ENCODE measurements at places on chromosomes 16 and 17.

DNA sequence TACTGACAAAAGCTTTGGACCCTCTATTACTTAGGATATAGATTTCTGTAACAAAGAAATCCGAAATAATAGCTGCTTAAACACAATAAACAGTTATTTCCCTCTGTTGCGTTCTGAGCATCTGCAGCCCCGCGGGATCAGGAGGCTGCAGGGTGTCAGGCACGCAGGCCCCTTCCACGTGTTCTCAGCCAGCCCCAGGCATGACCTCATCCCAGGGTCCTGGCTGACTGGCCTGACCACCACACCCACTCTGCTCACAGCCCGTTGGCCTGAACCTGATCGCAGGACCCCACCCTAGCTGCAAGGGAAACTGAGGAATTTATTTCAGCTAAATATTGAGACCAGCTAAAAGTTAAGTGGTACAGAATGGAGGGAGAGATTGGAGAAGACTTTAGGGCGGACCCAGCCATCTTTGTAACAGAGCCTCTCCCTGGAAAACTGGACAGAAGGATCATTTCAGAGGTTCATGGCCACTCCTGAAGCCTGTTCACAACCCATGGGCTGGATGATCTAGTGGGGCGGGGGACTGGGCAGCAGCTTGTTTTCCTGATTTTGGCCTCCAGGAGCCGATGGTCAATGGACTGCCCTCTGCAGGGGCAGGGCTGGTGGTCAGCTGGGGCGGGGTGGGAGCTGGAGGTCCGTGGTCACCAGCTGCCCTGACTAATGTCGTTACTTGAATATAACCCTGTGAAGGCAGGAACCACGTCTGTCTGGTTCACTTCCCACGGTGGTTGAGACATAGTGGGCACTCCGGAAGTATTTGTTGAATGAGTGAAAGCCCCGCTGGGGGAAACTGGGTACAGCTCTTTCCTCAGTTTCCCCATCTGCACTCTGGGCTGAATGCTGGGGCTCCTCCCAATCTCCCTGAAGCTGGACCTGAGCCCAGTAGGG lies 10.9 kb downstream of the CETP start:
- DNase-seq = no peak

GRCh38 chr17:12744298-12744697 lies 45.0 kb upstream of the ARHGAP44 start:
- DNase-seq = no peak

GRCh38 chr16:4676831-4677230 lies 16.5 kb upstream of the NUDT16L1 start:
- DNase-seq = no peak

DNA sequence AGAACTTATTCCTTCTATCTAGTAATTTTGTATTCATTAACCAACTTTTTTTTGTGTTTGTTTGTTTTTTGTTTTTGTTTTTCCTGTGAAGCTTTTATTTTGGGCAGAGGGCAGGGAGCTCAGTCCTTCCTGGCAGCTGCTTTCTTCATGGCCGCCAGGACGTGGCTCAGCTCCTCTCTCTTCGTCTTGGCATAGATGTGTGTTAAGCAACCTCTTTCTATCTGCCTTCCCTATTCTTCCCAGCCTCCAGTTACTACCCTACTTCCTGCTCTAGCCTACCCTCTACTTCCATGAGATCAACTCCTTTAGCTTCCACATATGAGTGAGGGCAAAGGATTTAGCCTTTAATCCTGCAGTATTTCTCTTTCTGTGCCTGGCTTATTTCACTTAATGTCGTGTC lies 8.2 kb upstream of the BRD7 start:
- DNase-seq = no peak
